ENCODE measurements at places on chromosomes 1 and 21.

GRCh38 chr1:246364415-246364941 lies 142.6 kb downstream of the SMYD3 start:
- no peak for DNase-seq

DNA sequence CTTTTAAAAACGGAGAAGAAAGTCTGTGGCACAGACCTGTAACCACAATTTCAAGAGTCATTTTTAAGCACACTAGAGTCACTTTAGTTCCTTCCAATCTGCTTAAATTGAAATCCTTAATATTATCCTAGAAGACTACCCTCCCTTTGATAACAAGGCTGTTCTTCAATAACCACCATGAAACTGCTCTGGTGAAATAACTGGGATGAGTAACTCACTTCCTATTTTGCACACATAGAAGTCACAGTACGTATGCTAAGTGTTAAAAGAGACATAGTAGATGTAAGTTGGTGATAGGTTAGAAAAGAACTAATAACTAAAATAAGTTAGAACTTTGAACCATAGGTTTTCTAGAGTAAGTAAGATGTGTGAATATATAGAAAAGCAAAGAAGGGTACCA lies 107.8 kb downstream of the NME7 start:
- no peak for DNase-seq

- DNase-seq = peak; percentile 19
These were observed 15.7 kb upstream of the RCAN1 start for GRCh38 chr21:34630536-34631143.

DNA sequence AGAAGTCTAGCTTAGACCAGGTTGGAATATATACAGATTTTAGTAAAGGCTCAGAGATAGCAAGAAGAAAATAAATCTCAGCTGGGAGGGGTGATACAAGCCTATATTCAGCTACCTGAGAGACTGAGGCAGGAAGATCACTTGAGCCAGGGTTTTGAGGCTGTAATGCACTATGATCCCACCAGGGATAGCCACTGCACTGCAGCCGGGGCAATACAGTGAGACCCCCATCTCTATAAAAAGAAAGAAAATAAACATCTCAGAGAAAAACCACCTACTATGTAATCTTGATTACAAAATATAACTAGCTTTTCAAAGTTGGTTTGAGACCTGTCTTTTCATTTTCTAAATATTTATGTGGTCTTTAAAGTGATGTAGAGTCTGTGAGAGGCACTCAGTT lies 47.7 kb downstream of the IL23R start:
- no peak for DNase-seq

GRCh38 chr1:24491577-24492360 lies 10.9 kb upstream of the RCAN3 start:
- DNase-seq = no peak

Data from effector CD4-positive, alpha-beta T cell (primary cell).